ENCODE measurements at places on chromosomes 4 and X. TPM values are rescaled to one million over a fixed set of nuclear protein-coding genes. Genes with fewer than 3 reads are reported as not detected.

ART3 gene
- total RNA-seq: 0.09 TPM

SRPX2 gene
- total RNA-seq: 29.2 TPM

ZIC3 gene
- not detected for total RNA-seq

BMP3 gene
- under 0.01 TPM for total RNA-seq

ARL9 gene
- 0.28 TPM for total RNA-seq

MTNR1A gene
- total RNA-seq: not detected

SLC25A43 gene
- 11.7 TPM for total RNA-seq

PDHA2 gene
- 0.09 TPM for total RNA-seq

SOWAHB gene
- not detected for total RNA-seq

NXF2B gene
- total RNA-seq: not detected

OPRPN gene
- total RNA-seq: not detected

ABCB7 gene
- 19.3 TPM for total RNA-seq

HMGN5 gene
- 1.00 TPM for total RNA-seq

KLHL2 gene
- total RNA-seq: 18.4 TPM

ACE2 gene
- total RNA-seq: under 0.01 TPM

VCX gene
- not detected for total RNA-seq

PLAC1 gene
- total RNA-seq: 1.7 TPM

HAUS7 gene
- 7.5 TPM for total RNA-seq

DCHS2 gene
- total RNA-seq: under 0.01 TPM

ITGB1BP2 gene
- 3.6 TPM for total RNA-seq

UNC5C gene
- 0.28 TPM for total RNA-seq

SORCS2 gene
- 1.1 TPM for total RNA-seq

ABCG2 gene
- total RNA-seq: 1.1 TPM

All from smooth muscle cell of bladder (primary cell).